ENCODE measurements at places on chromosomes 1 and 21. TPM values are rescaled to one million over a fixed set of nuclear protein-coding genes. Genes with fewer than 3 reads are reported as not detected.

DNA sequence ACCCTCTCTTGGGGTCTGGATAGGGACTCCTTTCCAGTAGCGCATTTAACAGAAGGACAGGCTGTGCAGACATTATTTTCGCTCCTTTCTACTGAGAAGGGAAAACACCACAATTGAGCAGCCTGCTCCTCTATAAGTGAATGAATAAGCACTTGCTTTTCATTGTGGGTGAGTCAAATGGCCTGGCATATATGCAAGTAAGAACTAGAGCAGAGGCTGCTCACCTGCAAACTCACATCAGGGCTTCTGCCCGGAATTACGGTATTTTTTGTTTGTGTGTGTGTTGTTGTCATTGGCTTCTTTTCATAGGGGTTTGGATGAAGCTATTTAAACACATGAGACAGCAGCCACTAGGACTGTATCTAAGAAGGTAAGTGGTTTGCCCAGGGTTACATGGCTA is 200.1 kb upstream of the CAMK1G start:
- H3K4me3 ChIP-seq: no peak overlapping the region
- H3K36me3 ChIP-seq: no peaks in the 10 kb centered on the region
- H3K27ac ChIP-seq: no peak overlapping the region
- no peak for DNase-seq
- no peaks in the 10 kb centered on the region for H3K27me3 ChIP-seq
- no peaks in the 10 kb centered on the region for H3K4me1 ChIP-seq

DNA sequence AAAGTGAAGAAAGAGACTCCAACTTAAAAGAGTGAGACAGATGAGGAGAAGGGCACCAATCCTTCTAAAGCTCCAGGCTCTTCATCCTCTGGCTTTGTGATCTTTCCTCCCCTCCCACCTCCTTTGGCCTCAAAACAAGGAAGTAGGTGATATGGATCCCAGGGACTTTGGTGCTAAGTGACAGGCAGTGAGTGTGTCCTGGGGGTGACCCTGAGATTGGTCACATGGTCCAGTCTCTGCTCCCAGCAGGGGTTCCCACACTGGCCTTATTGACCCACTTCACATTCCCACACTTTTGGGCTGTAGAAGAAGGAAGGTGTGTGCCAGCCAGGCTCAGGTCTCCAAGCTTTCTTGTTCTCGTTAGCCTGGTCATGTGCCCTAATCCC is 401.2 kb upstream of the PROX1 start:
- no peaks in the 10 kb centered on the region for H3K36me3 ChIP-seq
- H3K4me1 ChIP-seq: no peaks in the 10 kb centered on the region
- H3K27ac ChIP-seq: no peak overlapping the region

DNA sequence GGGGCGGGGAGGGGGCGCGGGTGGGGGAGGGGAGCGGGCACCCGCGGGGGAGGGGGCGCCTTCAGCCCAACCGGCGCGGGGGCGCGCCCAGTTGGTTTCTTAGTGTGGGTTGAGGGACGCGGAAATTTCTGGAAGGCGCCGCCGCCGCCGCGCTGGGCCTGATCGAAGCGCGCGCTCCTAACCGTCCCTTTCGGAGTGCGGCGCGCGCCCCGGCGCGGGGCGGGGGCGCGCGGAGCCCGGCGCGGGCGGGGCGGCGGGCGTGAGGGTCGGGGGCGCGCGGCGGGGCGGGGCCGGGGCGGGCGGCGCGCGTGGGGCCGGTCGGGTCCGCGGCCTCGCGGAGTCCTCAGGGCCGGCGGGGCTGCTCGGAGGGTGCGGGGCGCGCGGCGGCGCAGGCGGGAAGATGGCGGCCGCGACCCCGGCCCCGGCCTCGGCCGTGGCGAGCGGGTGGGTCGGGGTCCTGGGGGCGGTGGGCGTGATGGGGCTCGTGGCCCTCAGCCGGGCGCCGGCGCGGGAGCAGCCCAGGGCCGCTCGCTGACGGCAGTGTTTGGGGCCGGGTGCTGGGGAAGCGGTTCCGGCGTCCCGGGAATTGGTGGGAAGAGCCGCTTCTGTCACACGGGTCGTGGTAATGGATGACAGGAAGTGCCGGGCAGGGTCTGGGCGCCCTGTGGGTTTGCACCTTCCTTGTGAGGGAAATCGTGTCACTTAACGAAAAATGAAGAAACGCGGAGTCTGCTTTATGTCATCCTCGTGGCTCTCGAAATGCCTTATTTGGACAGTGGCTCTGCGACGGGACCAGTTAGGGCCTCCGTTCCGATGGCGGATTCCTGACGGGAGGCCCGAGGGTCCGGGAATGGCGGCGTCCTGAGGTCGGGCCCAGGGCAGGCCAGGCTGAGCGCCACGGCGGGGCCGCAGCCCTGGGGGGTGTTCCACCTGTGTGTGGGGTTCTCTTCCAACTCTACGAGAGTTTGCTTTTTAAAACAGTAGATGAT is 764 bp downstream of the PKNOX1 start:
- H3K4me3 ChIP-seq: peak overlapping the region; percentile 87
- H3K27ac ChIP-seq: peak overlapping the region; percentile 97
- DNase-seq: peak; percentile 85
- H3K27me3 ChIP-seq: no peaks in the 10 kb centered on the region
- H3K36me3 ChIP-seq: no peaks in the 10 kb centered on the region

DNA sequence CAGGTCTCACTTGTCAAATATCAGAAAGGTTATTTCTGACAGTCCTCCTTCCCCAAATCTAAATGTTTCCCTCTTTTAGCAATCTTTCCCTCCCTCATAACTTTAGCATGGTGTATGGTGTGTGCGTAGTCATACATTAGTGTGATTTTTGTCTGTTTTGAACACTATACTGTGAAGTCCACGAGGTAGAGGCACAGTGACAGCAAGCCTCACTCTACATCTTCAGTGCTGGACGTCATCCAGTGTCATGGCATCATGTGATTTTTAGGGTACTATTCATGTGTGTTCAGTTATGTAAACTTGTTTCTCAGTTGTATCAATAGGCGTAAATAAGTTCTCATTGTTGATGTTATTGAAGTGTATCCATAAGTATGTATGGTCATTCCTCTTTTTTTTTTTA is 39.1 kb downstream of the DYRK1A start:
- H3K36me3 ChIP-seq: no peaks in the 10 kb centered on the region
- no peak overlapping the region for H3K4me3 ChIP-seq
- no peak overlapping the region for H3K27ac ChIP-seq
- H3K4me1 ChIP-seq: peaks cover 8% of the 10 kb centered on the region
- DNase-seq: no peak

GRCh38 chr1:166944186-166944967 is 31.0 kb downstream of the ILDR2 start:
- no peak overlapping the region for H3K4me3 ChIP-seq
- no peaks in the 10 kb centered on the region for H3K4me1 ChIP-seq
- no peak overlapping the region for H3K27ac ChIP-seq
- H3K36me3 ChIP-seq: no peaks in the 10 kb centered on the region
- no peaks in the 10 kb centered on the region for H3K27me3 ChIP-seq
- DNase-seq: no peak

DNA sequence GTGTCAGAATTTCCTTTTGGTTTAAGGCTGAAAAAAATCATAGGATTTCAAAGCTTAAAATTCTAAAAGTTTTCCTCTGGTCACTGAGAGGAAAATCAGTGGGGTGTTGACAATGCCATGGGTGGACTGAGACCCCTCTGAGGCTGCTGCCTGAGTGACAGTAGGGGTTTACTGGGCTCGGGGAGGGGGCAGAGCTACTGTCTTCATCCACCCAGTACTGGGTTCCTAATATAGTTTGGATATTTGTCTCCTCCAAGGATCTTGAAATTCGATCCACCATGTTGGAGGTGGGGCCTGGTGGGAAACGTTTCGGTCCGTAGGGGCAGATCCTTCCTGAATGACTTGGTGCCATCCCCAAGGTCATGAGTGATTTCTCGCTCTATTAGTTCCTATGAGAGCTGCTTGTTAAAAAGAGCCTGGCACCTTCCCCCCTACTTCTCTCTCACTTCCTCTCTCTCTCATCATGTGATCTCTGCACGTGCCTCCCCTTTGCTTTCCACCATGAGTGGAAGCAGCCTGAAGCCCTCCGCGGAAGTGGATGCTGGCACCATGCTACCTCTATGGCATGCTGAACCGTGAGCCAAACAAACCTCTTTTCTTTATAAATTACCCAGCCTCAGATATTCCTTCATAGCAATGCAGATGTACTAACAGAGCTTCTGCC is 72.3 kb downstream of the MAP10 start:
- peak; percentile 49 for DNase-seq
- H3K27ac ChIP-seq: no peak overlapping the region
- H3K4me3 ChIP-seq: no peak overlapping the region

- H3K27me3 ChIP-seq: no peaks in the 10 kb centered on the region
- no peak overlapping the region for H3K27ac ChIP-seq
- H3K4me3 ChIP-seq: no peak overlapping the region
- DNase-seq: no peak
Observed at GRCh38 chr1:90122654-90123340, 127.9 kb downstream of the ZNF326 start.

The SZRD1 gene
- total RNA-seq: 127 TPM

Measured in kidney (tissue), 22 donors.